ENCODE measurements at places on chromosomes 5 and 9.

DNA sequence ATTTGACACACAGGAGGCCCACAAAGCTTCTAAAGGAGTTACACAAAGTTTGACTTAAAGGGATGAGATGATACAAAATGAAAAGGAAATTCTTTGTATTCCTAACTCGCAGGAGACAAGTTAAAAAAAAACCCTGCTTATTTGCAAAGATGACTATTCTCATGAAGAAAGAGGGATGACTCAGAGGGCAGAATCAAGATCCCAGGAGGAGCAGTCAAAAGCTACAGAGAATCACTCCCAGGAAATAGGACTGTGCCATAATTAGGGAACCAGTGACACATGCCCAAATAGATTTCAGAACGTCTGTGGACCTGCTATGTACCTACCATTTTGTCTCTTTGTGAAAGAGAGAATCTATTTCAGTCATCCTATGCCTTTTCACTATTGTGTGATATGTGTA is 103.5 kb upstream of the ARRDC3 start:
- DNase-seq = no peak

DNA sequence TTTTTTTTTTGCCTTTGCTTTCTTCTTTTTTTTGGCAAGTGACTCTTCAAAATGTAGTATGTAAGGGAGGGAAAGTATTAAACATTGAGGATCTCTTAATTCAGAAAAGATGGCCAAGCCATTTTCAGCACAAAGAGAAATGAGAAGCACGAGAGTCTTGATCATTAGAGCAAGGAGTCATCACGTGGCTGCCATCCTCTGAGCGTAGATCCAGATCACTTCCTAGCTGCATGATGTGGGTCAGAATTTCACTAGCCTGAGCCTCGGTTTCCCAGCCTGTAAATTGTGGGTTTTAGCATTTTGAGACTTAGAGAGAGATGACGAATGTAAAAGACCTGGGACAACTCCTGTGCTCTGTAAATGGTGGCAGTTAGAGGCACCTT is 312.9 kb downstream of the ARHGEF28 start:
- DNase-seq = no peak

DNA sequence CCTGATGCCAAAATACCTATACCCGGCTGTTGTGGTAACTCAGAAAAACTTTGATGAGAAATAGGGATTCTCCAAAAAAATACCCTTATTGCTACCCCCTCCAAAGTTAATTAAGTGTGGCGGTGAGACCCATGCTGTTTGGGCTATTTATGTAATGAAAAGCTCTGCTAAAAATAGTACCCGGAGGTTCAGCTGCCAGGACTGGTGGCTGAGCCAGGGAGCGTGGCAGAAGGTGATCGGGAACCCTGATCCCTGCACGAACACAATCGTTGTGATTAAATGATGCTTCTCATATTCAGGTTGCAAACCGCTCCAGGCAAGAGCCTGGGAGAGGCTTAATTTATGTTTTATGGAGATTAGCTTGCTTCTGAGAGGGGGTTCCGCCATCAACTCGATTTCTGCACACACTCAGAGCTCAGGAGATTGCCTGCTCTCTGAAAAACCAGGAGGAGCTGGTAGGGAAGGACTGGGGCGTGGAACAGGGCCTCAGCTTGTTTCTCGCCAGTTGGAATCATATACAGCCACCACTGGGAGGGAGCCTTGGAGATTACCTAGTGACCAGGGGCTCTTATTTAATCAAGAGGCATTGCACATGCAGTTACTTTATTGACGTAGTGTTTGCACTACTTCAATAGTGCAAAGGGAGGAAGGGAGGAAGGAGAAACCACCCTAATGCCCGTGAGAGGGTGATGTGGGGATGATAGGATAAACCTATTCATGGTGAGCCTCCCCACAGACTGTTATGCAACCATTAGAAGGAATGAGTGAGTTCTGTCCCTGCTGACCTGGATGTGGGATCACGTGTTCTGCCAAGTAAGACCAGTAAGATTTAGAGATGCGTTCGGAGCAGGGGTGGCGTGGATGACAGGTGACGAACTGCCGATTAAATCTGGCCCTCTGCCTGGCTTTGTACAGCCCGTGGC is 23.4 kb downstream of the HRH2 start:
- no peak for DNase-seq

DNA sequence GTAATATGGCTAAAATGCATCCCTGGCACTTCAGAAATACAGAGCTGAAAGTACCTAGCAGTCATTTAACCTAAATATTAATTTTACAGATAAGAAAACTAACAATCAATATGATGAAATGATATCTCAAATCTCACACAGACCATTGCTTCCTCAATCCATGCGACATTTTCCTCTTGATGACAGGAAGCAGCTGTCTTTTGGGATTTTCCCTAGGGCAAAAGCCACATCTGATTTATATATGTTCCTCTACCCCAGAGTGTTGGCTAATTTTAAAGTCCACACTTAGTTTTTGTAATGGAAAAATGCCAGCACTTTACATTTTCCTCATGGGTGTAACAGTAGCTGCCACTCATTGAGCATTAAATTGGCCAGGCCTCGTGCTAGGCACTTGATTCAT is 47.7 kb upstream of the ITGA1 start:
- no peak for DNase-seq

- DNase-seq = no peak
Measured at GRCh38 chr9:137299938-137300337, 2.1 kb downstream of the NRARP start.

DNA sequence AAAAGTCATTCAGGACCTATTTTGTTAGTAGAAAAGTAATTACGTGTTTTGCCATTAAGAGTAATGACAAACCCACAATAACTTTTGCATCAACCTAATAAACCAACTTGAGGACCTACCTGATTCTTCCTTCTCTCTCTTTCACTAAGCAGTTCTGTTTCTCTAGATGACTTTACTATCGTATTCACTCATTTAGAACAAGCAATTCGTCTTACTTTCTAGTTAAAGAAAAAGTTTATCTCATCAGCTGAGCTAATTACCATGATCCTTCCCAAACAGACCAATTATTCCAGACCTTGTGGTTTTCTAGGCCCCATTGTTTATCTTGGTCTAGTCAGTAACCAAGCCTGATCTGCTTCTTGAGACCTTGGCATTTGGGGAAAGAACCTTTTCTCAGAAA is 49.6 kb upstream of the PRDM9 start:
- no peak for DNase-seq

GRCh38 chr9:115182264-115182663 is 64.3 kb upstream of the TNC start:
- DNase-seq = no peak

GRCh38 chr9:107600060-107600573 is 110.5 kb upstream of the KLF4 start:
- no peak for DNase-seq

DNA sequence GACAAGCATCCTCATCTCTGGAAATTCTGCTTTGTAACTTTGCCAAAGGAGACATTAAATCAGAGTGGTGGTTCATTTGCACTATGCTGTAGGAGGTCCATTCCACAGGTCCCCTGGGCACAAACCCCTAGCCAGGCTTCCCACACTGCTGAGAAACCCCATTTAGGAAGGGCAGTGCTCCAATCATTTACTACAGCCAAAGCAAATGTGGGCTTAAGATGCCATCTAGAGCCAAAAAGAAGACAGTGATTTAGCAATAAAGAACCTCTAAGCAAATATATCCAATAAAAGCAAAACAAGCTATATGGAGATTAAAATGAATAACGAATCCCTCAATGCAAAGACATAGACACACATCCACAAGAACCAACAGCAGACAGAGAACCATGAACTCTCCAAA is 129.0 kb upstream of the ALDH1B1 start:
- DNase-seq = no peak

- no peak for DNase-seq
Measured at GRCh38 chr5:75847561-75848021, 130.4 kb upstream of the POC5 start.

- DNase-seq = no peak
Measured at GRCh38 chr5:51091816-51092215, 291.4 kb upstream of the ISL1 start.

DNA sequence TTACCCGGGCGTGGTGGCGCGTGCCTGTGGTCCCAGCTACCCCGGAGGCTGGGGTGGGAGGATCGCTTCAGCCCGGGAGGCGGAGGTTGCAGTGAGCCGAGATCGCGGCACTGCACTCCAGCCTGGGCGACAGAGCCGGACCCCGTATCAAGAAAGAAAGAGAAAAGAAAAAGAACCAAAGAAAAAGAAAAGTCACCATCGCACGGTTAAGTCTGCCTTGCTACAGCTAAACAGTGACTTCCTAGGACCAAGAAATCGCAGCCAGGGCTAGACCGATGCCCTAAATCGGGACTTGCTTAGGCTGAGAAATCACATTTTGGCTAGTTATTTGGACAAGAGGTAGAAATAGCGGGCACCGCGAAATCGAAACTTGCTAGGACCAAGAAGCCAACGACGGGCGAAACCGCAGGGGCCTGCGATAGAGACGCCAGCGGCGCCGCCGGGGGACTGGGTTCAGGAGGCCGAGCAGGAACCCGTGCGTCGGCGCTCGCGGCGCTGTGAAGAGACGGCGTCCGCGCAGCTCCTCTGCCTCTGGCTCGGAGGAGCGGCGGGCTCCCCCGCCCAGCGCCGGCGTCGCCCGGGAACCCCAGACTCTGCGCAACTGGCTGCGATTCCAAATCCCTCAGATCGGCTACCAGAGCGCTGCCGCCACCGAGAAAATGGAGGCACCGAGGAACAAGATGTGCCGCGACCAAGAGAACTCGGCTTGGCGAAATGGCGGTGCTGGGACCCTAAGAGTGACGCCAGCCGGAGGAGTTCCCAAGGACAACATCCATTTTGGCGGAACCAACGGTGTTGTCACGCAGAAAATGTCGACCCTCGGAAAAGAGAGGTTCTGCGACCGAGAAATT is 26.1 kb upstream of the ANXA2R start:
- no peak for DNase-seq

DNA sequence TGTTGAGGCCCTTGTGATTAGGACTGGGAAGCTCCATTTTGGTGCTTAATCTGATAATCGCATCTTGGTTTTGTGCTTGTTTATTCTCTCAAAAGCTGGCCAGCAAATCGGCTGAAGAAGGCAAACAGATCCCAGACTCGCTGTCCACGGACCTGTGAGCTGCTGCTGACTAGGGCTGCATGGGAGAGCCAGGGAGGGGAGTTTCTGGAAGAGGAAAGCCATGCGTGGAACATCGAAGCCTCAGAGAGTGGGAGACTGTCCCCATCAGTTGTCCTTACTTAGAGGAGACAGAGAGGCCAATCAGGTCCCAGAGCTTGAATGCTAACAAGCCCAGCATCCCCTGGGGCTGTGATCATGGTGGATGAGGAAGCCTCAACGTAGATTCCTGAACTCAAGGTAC is 23.0 kb upstream of the FOXI1 start:
- DNase-seq = no peak

- no peak for DNase-seq
Measured at GRCh38 chr5:132182359-132183040, 45.2 kb downstream of the P4HA2 start.

DNA sequence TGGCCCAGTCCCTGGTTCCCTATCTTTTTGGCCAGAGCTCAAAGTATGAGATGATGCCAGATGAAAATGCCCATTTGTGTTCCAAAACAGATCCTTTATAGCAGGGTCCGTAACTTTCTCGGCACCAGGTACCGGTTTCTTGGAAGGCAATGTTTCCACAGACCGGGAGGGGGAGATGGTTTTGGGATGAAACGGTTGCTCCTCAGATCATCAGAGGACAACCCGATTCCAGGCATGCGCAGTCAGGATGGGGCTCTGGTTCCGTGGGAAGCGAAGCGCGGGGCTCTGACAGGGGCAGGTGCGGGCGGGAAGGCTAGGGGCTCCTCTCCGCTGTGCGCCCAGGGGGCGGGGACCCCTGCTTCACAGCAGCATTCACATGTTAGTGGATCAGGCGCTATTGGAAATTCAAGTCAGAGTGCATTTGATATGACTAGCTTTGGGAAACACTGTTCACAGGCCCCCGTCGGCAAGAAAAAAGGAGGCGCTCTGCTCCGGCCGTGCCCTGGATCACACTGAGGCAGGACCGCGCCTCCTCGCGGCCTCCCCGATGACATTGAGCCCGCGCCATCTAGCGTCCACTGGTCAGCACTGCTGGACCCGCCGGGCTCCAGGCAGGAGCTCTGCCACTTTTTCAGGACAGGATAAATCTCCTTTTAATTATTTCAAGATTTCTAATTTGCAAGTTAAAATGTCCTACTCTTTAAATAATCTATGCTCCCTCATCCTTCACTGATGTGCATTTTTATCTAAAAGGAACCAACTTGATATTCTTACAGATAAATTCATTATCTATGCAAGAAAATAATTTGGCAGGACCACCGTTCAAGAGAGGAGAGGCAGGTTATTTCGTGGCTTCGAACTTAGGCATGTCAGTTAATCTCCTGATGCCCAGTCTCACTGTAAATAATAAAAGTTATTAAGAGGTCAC is 190.0 kb downstream of the FANCC start:
- DNase-seq = peak; percentile 67

- DNase-seq = no peak
Measured at GRCh38 chr5:174008922-174009321, 20.0 kb downstream of the C5orf47 start.

GRCh38 chr5:133686566-133686965 is 74.2 kb upstream of the FSTL4 start:
- no peak for DNase-seq

- DNase-seq = no peak
Measured at GRCh38 chr9:132412089-132412488, 2.1 kb downstream of the CFAP77 start.

- DNase-seq = no peak
Measured at GRCh38 chr5:28448791-28449190, 1410.4 kb upstream of the CDH9 start.

DNA sequence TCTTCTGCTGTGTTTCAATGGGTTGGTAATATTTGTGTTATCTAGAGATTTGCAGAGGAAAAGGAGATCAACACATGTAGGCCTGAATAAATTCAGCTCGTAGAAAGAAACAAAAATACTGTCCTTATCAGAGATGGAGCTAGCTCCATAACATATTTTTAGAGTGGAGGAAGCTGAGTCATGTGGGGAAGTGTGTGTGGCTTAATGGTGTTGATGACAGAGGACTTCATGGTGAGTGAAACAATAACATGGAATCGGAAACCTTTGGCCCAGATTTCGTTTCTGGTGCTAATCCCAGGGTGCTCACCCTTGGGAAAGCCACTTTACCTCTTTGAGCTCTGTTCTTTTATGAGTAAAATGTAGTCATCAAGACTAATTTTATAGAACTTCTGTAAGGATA is 825.0 kb downstream of the TLR4 start:
- no peak for DNase-seq

All from COLO829 (cell line).